AG04449 (cell line): ENCODE measurements at places on chromosomes 3 and 15.
A peak's percentile ranks its signal among the peaks of the same experiment; 100 is the strongest.

- no peak for DNase-seq
These were observed 68.0 kb downstream of the PDZRN3 start for GRCh38 chr3:73556520-73557372.

- no peak for DNase-seq
These were observed 168.9 kb downstream of the ATP10A start for GRCh38 chr15:25694239-25694584.

DNA sequence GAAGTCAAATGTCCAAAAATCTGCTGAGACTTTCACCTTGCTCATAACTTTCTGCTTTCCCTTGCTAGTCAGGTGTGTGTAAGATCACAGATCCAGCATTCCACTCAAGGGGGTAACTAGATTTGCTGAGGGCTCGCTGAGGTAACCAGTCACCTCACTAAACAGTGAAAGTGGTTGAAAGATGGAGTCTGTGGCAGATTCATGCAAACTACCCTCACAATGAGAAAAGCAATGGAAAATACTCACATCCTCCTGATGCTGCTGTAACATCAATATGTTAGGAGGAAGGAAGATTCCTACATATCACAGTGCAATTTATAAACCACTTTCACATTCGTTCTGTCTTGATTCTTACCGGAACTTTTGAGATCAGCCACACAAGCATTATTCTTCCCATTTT, 174.3 kb upstream of the BCL6 start:
- no peak for DNase-seq

DNA sequence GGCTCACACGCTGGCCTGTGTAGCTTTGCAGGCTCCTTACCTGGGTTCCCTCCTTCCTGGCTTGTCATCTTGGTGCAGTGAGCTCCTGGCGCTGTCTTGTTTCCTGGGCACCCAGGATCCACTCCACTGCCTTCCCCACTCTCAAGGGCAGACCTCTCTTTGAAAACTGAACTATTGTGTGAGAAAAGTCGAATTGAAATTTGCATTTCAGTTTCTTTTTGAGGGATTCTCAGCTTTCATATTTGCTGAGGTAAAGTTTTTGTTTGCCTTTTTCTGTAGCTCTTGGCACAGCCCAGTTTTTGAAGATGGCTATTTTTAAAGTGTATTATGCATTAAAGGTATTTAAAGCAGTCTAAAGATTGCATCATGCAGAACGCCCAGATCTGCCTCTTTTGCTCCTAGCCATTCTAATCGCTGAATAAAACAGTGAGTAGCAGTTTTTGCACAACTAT, 70.1 kb downstream of the CCK start:
- no peak for DNase-seq

GRCh38 chr3:20503394-20504082, 317.5 kb upstream of the SGO1 start:
- no peak for DNase-seq

DNA sequence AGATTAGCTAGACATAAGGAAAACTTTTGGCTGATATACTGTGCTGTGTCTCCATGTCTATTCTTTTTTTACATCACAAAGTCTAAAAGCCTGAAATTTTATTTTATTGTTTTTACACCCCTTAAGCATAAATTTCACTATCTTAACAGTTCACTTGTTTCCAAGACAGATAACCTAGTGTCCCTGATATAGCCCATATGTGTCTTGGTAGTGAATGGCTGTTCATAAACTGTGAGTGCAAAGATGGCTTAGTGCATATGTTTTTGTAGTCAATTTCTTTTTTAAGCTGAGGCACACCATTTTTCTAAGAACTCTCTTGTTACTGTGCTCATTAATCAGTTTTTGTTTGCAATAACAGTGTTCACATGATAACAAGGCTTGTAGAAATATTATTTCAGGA, 381.1 kb downstream of the OXSM start:
- no peak for DNase-seq

GRCh38 chr15:93300796-93301195, 211.8 kb upstream of the RGMA start:
- no peak for DNase-seq

DNA sequence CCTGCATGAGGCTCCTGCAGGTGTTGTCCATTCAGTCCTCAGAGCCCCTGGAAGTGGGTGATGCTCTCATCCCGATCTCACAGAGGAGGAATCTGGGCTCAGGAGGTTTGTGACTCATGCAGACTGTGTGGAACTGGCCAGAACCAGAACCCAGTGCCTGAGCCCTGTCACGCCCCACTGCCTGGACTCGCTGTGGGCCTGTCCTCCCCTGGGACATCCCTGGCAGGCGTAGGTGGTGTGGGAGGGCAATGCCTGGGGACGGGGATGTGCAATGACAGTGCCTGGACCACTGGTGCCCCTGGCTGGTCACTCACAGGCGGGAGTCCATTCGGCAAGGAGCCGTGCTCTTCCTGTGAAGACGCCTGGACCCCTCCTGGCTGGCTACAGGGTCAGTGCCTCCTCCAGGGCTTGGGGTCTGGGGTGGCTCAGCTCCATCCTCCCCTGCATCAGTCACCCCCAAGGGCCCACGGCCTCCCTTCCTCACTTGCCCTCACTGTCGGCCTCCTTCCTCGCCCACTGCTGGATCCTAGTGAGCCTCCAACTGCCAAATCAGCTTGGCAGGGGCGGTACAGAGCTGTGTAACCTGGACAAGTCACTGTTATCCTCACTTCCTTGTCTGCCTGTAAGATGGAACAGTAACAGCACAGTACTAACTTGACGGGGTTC, 14.9 kb downstream of the PSTPIP1 start:
- DNase-seq: no peak

GRCh38 chr3:69249001-69249400, 126.6 kb upstream of the LMOD3 start:
- DNase-seq: no peak

DNA sequence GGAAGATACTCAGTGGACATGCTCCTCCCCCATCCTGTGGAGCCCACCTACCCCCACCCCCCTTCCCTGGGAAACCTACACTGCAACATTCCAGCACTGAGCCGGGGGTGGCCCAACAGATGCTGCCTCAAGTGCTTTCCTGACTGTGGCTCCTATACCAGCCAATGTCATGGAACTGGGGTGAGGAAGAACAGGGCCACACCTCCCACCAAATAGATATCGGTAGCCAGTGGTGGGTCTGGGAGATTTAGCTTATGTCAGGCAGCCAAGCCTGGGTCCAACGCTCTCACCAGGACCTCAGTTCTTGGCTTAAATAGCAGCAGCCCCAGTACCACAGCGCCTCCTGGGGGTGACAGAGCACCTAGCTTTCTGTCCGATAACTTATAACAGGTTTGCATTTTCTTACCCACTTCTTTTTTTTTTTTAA, 30.3 kb downstream of the CDC25A start:
- DNase-seq: peak; percentile 5

- DNase-seq: no peak
These were observed 12.8 kb downstream of the DCUN1D1 start for GRCh38 chr3:182967218-182968204.

DNA sequence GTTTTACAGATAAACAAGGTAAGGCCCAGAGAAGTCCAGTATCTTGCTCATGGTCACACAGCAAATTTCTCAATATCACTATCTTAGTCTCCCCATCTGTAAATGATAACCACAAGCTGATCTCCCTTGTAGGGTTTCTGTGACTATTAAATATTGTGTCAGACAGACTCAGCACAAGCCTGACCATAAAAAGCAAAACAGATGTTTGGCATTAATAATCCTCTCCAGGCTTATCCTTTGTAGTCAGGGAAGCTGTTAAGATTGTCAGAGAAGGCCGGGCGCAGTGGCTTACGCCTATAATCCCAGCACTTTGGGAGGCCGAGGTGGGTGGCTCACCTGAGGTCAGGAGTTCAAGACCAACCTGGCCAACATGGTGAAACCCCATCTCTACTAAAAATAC, 173.2 kb upstream of the PRICKLE2 start:
- no peak for DNase-seq

DNA sequence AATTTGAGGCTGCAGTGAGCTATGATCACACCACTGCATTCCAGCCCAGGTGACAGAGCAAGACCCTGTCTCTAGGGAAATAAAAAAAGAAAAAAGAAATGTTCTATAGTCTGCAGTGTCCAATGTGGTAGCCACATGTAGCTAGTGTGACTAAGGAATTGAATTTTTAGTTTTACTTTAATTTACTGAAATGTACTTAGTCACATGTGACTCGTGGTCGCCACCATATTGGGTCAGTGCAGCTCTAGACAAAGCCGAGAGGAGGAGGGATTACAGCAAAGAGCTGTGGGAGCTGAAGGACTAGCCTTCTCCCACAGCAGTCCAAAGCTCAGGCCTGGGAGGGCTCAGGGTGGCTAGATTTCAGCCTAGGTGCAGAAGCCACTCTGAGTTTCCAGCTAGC, 65.9 kb upstream of the NTRK3 start:
- no peak for DNase-seq

GRCh38 chr3:194828116-194828515, 142.4 kb downstream of the FAM43A start:
- DNase-seq: no peak

- DNase-seq: no peak
These were observed 632.2 kb downstream of the FOXP1 start for GRCh38 chr3:70951316-70951715.

DNA sequence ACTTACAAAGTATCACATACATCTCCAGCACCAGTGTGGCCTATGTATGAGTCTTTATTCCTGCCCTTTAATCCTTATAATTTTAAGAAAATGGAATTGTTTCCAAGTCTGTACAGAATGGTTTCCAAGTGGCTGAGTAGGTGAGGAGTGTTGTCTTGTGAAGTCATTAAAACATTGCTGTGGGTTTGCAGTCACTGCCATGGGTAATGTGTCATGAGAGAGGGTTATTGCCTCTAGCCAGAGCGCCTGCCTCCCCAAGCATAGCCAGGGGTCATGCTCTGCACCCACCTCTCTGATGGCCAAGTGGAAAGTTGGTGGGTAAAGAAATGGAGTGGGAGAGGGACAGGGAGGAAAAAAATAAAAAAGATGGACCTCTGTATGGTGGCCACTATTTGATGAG, 25.3 kb downstream of the TRAK1 start:
- DNase-seq: no peak

DNA sequence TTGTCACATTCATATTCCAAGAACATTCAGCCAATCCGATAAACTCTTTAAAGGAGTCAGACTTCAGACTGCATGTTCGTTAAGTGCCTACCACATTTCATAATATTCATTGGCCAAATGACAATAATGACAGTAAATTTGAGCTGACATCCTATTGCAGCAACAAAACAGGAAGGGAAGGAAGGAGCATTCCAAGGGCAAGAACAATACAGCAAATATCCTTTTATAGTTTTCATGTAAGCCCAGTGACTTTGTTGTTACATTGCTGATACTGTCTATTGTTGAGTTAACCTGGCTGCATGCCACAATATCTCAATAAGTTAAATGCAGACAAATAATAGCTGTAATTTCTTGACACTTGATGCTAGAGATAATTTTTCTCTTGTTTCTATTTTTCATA, 16.4 kb upstream of the CBLB start:
- DNase-seq: no peak

DNA sequence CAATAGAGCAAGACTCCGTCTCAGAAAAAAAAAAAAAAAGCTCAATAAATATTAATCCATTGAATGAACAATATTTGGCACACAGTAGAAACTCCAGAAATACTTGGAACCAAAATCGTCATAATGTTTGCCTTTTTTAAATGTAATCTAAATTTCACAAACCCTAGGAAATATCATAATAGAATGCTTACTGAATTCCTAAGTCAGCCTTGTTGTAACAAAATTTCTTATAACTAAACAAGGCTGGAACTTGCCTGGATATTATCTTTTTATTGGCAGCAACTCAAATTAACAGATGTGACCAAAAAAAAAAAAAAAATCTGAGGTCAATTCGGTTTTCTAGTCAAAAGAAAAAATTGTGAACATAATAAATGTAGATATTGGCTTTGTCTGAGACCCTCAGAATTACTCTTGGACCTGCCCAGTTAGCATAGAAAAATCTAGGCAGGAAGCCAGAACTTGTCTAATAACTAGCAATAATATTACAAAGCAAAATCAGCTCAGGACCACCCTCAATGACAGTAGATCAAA, 33.3 kb downstream of the GABPB1 start:
- DNase-seq: no peak

- no peak for DNase-seq
These were observed 249.9 kb downstream of the MEX3B start for GRCh38 chr15:81795899-81796298.

DNA sequence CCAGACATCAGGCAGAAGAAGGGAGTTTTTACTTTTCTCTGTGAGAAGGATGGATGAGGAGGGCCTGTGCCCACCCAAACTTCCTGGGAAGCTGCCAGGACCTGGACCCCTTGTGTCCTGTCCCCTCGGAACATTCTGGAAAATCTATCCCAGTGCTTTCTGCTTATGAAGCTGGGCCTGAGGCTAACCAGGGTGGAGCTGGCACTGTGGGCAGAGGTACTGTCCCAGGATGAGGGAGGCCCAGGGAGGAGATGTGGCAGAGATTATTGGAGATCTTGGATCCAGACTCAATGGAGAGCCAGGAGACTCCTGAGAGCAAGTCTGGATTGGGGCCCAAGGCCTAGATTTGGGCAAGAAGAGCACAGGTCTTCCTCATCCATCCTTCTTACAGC, 44.4 kb downstream of the SPSB4 start:
- no peak for DNase-seq

DNA sequence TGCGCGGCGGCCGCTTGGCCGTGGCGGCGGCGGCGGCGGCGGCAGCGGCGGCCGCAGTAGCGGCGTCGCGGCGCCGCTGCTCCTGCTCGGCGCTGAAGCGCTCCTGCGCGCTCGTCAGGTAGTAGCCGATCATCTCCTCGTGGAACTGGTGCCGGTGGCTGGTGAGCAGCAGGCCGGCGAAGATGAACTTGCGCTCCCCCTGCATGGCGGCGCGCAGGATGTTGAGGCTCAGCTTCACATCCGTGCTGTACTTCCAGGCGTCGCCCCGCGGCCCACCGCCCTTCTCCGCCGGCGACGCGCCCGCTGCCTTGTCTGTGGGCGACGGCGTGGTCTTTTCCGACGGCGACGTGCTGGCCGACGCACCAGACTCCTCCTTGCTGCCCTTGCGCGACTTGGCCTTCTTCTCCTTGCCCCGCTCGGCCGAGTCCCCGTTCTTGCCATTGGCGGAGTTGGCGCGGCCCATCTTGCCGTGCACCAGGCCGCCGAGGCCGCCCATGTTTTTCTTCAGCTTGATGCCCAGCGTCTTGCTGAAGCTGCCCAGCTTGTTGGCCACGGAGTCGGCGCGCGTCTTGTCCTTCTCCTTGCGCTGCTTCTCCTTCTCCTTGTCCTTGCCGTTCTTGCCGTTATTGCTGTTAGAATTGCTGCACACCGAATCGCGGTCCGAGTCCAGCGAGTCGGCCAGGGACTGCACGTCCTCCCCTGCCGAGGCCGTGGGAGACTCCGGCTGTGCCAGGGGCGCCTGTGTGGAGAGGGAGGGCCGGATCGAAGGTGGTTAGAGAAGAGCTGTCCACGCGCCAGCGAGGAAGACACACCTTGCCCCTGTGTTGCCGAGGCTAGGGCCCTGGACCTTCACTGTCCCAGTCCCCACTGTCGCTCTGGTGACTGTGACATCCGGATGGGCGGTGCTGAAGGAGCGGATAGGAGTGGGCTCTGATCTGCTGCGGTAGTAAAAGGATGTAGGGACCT, 157.6 kb downstream of the KLF13 start:
- DNase-seq: no peak
